ENCODE measurements at places on chromosomes 2 and 18.

- no peak for DNase-seq
Observed at GRCh38 chr18:77069482-77069881, 63.1 kb downstream of the MBP start.

DNA sequence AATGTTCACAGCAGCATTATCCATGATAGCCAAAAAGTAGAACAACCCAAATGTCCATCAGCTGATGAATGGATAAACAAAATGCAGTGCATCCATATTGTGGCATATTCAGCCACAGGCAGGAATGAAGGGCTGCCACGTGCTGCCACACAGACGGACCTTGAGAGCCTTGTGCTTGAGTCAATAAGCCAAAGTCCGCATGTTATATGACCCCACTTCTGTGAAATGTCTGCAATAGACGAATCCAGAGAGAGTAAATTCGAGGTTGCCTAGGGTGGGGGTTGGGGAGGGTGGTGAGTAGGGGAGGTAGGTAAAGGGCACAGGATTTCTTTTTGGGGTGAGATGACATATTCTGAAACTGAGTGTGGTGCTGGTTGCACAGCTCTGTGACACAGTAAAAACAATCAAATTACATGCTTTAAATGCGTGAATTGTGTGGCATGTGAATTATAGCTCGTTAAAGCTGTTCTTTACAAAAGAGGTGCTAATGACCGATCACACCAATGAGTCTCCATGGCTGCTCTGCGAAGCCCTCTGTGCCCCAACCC is 38.9 kb upstream of the LDLRAD4 start:
- no peak for DNase-seq

DNA sequence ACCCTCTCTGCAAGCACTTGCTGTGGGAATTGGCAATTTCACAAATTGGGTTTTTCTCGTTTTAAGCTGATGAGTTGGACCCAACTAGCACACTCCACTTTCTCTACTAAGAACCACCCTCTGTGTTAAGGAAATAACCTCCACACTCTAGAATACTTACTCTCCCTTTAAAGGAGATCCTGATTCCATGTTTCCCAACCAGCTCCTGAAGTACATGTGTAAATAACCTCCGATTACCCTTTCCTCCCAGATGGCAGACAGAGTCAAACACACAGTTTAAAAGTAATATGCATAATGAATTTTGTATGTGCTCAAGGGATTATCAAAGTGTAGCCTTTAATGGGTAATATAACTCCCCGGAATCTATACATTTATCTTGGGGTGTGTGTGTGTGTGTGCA is 171.3 kb upstream of the OSR1 start:
- DNase-seq = no peak

- DNase-seq = no peak
Observed at GRCh38 chr2:148042219-148042618, 21.3 kb downstream of the MBD5 start.

- no peak for DNase-seq
Observed at GRCh38 chr18:59729781-59730180, 32.6 kb upstream of the CCBE1 start.

DNA sequence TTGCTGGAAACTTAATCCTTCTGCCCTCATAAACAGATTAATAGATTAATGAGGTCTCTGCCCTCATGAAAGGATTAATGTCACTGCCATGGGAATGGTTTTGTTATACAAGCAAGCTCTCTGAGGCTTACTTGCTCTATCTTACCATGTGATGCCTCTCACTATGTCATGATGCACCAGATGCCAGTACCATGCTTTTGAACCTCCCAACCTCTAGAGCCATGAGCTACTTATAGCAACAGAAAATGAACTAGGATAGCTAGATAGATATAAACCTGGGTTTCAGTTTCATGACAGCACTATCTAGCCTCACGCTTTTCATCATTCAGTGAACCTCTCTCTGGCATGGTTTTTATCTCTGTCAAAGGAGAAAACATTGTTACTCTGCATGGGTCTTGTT is 371.6 kb upstream of the LRP1B start:
- no peak for DNase-seq

GRCh38 chr2:47389692-47390091 is 13.3 kb upstream of the MSH2 start:
- no peak for DNase-seq

- DNase-seq = peak; percentile 77
Observed at GRCh38 chr2:191478799-191479679, 198.9 kb upstream of the NABP1 start.

Data from fibroblast of pulmonary artery (primary cell).